ENCODE measurements at places on chromosomes 2 and 18. TPM values are rescaled to one million over a fixed set of nuclear protein-coding genes. Genes with fewer than 3 reads are reported as not detected.

- H3K27me3 ChIP-seq = no peaks in the 10 kb centered on the region
- H3K36me3 ChIP-seq = no peaks in the 10 kb centered on the region
- no peak overlapping the region for H3K27ac ChIP-seq
- no peak for DNase-seq
Observed at GRCh38 chr2:128841803-128842202, 523.1 kb upstream of the HS6ST1 start.

GRCh38 chr2:226132323-226133215 is 667.1 kb downstream of the IRS1 start:
- H3K27ac ChIP-seq = no peak overlapping the region
- no peaks in the 10 kb centered on the region for H3K27me3 ChIP-seq
- no peak overlapping the region for H3K4me3 ChIP-seq

GRCh38 chr18:24033641-24034412 is 19.3 kb downstream of the TTC39C start:
- H3K4me3 ChIP-seq = no peak overlapping the region
- no peak overlapping the region for H3K27ac ChIP-seq

COL4A4 gene
- total RNA-seq = 15.8 TPM

DNA sequence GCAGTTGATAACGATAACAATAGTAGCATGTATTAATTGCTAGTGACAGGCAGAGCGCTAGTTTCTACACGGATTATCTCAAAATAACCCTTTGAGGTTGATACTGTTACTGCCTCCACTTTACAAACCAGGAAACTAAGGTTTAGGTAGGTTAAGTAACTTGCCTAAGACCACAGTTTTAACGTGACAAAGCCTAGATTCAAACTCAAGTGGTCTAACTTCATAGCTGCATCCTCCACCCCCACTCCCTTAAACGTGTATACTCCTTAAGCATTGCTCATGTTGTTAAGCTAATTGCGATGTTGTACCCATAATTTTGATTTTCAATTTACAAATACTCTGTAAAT is 1.2 kb downstream of the ME2 start:
- H3K36me3 ChIP-seq = no peaks in the 10 kb centered on the region
- no peak for DNase-seq
- H3K4me1 ChIP-seq = peaks cover 5% of the 10 kb centered on the region
- no peaks in the 10 kb centered on the region for H3K27me3 ChIP-seq
- no peak overlapping the region for H3K27ac ChIP-seq
- H3K4me3 ChIP-seq = peak overlapping the region; percentile 86

DNA sequence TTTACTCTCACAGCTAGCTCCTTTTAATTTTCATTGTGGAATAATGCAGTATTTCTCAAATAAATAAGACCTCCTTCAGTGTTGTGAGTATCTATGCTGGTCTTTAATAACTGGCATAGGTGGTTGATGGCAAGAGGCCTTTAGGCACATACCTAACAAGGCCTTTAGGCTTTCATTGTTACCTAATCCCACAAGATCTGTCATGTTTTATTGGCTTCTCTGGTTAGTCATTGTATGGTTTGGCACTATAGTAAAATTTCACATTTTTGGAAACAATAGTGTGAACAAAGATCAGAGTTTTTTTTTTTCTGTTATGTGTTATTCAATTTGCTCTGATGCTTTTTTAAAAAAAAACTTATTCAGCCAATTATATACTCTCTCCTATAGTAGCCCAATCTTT is 89.8 kb upstream of the NEUROD1 start:
- no peak overlapping the region for H3K4me3 ChIP-seq
- no peaks in the 10 kb centered on the region for H3K4me1 ChIP-seq
- no peak for DNase-seq
- H3K27ac ChIP-seq = no peak overlapping the region
- H3K27me3 ChIP-seq = no peaks in the 10 kb centered on the region

- H3K27ac ChIP-seq = no peak overlapping the region
- no peaks in the 10 kb centered on the region for H3K27me3 ChIP-seq
- H3K36me3 ChIP-seq = no peaks in the 10 kb centered on the region
- DNase-seq = no peak
Observed at GRCh38 chr2:51071191-51071590, 39.3 kb upstream of the NRXN1 start.

GRCh38 chr2:85698880-85699254 is 4.7 kb downstream of the GNLY start:
- DNase-seq = no peak
- H3K27me3 ChIP-seq = no peaks in the 10 kb centered on the region
- no peaks in the 10 kb centered on the region for H3K36me3 ChIP-seq
- H3K4me1 ChIP-seq = no peaks in the 10 kb centered on the region
- H3K27ac ChIP-seq = no peak overlapping the region
- no peak overlapping the region for H3K4me3 ChIP-seq

GRCh38 chr18:74623047-74623816 is 25.6 kb downstream of the ZNF407 start:
- no peak overlapping the region for H3K27ac ChIP-seq
- no peak overlapping the region for H3K4me3 ChIP-seq
- no peaks in the 10 kb centered on the region for H3K27me3 ChIP-seq
- no peaks in the 10 kb centered on the region for H3K4me1 ChIP-seq
- DNase-seq = no peak

DNA sequence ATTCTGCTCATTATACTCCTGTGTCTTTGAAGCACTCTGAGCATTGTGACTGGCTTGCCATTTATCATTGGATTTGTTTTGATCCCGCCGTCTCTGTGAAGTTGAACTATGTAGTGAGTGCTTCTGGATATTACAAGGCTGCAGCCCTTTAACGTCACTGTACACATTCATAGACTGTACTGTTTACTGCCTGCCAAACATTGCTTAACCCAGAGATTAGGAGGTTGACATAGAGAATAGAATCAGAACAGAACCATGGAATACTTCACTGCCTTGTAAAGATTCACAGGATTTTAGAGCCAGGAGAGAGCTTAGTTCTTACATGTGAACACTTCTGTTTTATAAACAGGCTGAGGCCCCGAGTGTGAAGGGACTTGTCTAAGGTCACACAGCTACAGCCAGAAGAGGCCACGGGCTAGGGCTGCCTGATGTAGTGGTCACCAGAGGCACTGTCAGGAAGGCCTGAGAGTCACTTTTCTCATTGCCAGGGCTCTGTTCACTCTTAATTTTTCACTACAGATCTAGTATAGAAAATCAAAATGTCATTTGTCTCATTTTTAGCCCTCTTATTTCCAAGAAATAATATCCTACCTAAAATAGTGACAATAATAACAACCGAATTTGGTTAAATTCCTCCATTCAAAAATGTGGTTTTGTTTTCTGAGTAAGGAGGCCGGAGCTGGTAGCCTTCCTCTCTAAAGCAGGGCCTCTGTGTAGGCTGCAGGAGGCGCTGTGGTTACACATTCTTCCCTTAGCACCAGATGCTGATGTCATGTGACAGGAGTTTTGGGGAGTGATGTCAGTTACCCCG is 87.9 kb downstream of the UGGT1 start:
- no peak overlapping the region for H3K4me3 ChIP-seq
- no peaks in the 10 kb centered on the region for H3K4me1 ChIP-seq
- H3K27me3 ChIP-seq = no peaks in the 10 kb centered on the region
- H3K27ac ChIP-seq = no peak overlapping the region
- peaks cover 11% of the 10 kb centered on the region for H3K36me3 ChIP-seq

DNA sequence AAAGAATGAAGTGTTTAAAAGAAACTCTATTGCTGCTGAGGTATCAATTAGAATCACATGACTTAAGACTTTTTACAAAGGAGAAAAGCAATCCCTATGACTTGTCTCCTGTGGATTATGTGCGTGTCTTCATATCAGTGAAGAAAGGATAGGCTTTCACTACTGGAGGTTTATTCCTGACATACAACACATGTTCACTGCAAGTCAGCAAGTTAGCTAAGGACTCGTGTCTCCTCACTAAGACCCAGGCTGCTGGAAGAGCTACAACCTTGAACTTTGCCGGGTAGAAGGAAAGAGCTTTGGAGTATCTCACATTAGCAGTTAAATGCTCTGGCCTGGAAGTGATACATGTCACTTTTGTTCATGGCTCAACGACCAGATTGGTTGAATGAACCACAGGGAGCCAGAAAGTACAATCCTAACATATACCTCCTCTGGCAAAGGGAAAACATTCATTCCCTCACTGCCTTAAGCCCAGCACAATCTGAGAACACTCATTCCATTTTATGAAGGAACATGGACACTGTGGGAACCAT is 215.3 kb downstream of the RNF152 start:
- no peaks in the 10 kb centered on the region for H3K27me3 ChIP-seq
- H3K27ac ChIP-seq = no peak overlapping the region
- H3K4me3 ChIP-seq = no peak overlapping the region
- DNase-seq = no peak
- H3K36me3 ChIP-seq = no peaks in the 10 kb centered on the region
- no peaks in the 10 kb centered on the region for H3K4me1 ChIP-seq

DNA sequence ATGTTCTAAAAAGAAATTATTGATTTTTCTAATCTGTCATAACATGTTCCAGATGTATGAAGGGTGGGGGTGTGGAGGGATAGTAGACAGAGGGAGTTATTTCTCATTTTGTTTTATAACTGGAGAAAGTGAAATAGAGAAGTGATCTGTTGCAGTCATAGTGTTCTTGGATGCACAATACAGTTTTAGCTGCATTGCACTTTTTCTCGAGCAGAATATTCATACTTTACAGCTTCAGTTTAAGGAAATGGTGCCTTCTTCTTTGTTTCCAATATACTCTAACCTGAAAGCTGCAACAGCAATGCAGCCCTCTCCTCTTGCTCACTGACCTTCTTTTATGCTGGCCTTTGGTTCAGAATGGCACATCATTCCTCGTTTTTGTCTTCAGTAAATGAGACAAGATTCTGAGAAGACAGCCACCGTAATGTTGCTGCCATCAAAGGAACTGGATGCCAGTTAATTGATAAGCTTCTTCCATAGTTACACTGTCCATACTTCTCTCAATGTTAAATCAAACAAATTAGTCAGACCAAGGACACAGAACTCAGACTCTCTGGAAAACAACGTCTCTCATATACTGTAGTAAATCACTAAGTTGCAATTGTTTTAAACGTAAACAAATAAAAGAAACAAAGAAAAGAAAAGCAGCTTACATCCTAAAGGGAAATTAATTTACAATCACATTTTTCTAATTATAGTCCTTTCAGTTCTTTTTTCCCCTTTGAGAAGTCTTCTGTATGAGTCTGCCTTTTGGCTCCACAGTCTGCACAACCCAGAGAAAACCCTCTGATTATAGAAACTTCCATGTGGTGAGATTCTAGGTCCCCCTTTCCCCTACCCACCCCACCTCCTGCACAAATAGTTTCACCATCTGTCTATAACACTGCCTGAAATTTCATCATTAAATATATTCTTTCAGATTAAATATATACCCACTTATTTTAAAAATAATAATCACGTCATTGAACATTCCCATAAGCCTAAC is 97.4 kb upstream of the UGP2 start:
- no peak overlapping the region for H3K4me3 ChIP-seq
- DNase-seq = no peak
- H3K27me3 ChIP-seq = no peaks in the 10 kb centered on the region

TDRD15 gene
- 0.15 TPM for total RNA-seq

TMEM247 gene
- not detected for total RNA-seq

DNA sequence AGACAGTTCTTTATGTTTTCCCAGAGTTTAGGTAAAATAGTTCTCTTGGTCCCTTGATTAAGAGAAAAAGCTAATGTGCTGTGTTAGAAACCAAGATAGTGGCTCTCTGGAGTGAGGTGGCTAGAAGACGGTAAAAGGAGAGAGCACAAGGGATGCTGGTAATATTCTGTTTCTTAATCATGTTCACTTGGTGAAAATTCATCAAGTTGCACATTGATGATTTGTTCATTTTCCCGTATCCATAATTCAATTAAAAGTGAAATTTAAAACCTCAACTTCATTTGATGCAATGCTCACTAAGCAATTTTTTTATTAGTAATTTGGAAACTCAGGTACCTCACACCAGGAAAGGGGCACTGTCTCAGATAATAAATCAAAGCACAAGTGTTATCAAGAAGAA is 113.8 kb downstream of the NBAS start:
- H3K4me1 ChIP-seq = peaks cover 1% of the 10 kb centered on the region
- no peak for DNase-seq
- no peaks in the 10 kb centered on the region for H3K36me3 ChIP-seq
- no peak overlapping the region for H3K27ac ChIP-seq
- H3K4me3 ChIP-seq = no peak overlapping the region
- H3K27me3 ChIP-seq = no peaks in the 10 kb centered on the region

GRCh38 chr18:59459369-59460071 is 100.5 kb upstream of the LMAN1 start:
- no peaks in the 10 kb centered on the region for H3K27me3 ChIP-seq
- H3K36me3 ChIP-seq = no peaks in the 10 kb centered on the region
- no peak for DNase-seq

- no peaks in the 10 kb centered on the region for H3K4me1 ChIP-seq
- H3K36me3 ChIP-seq = peaks cover 1% of the 10 kb centered on the region
- H3K27me3 ChIP-seq = no peaks in the 10 kb centered on the region
- H3K27ac ChIP-seq = no peak overlapping the region
- no peak for DNase-seq
- no peak overlapping the region for H3K4me3 ChIP-seq
Observed at GRCh38 chr2:119264781-119265692, 41.4 kb downstream of the STEAP3 start.

CYP27A1 gene
- total RNA-seq = 50.6 TPM

DNA sequence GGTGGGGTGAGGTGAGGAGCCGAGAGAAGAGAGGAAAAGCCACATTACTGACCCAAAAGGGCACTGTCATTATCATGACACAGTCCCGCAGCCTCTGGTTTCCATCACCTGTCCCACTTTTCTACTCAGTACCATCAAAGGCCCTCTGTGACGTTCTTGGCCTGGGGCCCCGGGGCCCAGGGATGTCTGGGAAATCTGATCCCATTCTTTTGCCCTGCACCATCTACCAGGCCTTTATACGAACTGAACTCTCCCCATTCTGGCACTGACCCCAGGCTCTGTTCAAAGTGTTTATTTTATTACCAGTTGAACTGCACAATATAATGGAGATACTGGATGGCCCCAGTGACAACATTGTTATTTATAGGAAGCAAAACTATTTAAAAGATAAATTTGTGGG is 89.1 kb downstream of the COL6A3 start:
- no peak for DNase-seq
- H3K4me3 ChIP-seq = no peak overlapping the region
- H3K27me3 ChIP-seq = no peaks in the 10 kb centered on the region
- H3K27ac ChIP-seq = no peak overlapping the region
- H3K4me1 ChIP-seq = peaks cover 10% of the 10 kb centered on the region
- H3K36me3 ChIP-seq = no peaks in the 10 kb centered on the region

DNA sequence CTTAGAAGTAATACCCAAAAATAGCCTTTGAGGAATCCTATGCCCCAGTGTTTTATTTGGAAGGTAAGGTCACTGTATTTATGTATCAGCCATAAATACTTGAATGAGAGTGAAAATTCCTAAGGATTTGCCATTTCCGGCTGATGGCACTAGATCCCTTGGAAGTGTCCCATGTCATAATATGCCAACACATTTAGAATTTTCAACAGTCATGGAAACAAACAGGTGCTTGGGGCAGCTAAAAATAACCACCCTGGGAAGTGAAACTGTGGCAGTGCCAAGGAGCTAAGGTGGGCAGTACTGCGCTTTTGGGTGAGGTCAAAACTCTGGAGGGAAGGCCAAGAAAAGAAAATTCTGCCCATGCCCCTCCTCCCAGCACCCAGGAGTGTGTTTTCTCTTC is 80.2 kb downstream of the TCF7L1 start:
- no peak for DNase-seq
- H3K4me1 ChIP-seq = no peaks in the 10 kb centered on the region
- H3K4me3 ChIP-seq = no peak overlapping the region
- H3K27me3 ChIP-seq = no peaks in the 10 kb centered on the region
- H3K27ac ChIP-seq = no peak overlapping the region

- no peak for DNase-seq
- no peaks in the 10 kb centered on the region for H3K4me1 ChIP-seq
- no peak overlapping the region for H3K4me3 ChIP-seq
- H3K27me3 ChIP-seq = no peaks in the 10 kb centered on the region
- no peaks in the 10 kb centered on the region for H3K36me3 ChIP-seq
Observed at GRCh38 chr2:74033375-74033774, 48.7 kb downstream of the TET3 start.

GRCh38 chr2:171587567-171587966 is 65.3 kb downstream of the CYBRD1 start:
- H3K27me3 ChIP-seq = no peaks in the 10 kb centered on the region
- DNase-seq = no peak

Measured in aorta (tissue), 5 donors.